Effector memory CD8-positive, alpha-beta T cell (primary cell): ENCODE measurements at places on chromosomes 5 and 9.

- no peak for DNase-seq
These were observed 18.4 kb upstream of the ALDOB start for GRCh38 chr9:101453776-101454570.

DNA sequence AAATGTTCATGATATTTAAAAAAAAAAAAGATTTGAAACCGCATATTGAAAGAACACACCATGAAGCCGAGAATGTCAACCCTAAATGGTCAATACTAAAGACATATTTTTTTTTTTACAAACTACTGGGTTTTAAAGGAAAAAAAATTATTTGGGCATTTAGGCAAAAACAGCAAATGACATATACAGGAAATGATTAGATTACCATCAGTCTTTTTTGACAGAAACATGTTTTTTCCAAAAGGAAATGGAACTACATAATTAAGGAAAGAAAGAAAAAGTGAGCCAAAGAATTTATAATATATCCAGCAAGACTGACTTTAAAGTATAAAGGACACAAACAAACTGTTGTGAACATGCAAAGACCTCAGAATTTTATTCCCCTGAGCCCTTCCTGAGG, 56.7 kb downstream of the RALGPS1 start:
- no peak for DNase-seq

DNA sequence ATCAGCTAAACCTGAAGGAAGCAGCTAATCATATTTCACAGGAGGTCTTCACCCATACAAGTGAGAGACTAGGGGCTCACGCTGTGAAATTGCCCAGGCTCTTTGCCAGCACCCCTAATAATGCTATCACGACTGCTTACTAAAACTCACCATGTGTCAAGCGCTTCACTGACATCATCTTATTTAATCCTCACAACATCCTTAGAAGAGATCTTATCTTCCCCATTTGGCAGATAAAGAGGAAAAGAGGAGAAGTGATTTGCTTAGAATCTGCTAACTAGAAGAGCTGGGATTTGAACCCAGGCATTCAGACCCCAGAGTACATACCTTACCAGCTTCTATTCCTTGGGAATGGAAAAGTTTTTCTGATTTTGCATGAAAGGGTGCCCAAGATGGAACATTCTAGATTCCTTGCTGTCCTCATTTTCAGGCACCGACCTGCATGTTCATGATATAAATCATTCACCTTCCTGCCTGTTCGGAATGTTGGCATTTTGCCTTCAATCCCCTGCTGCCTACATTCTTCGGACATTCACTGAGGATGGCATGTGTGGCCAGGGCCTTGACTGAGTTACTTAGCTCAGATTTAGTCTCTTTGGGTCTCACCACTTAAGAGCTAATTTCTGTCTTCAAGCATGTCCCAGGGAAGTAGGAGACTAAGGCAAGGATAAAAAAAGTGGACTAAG, 88.1 kb downstream of the SH3TC2 start:
- DNase-seq, result no peak

DNA sequence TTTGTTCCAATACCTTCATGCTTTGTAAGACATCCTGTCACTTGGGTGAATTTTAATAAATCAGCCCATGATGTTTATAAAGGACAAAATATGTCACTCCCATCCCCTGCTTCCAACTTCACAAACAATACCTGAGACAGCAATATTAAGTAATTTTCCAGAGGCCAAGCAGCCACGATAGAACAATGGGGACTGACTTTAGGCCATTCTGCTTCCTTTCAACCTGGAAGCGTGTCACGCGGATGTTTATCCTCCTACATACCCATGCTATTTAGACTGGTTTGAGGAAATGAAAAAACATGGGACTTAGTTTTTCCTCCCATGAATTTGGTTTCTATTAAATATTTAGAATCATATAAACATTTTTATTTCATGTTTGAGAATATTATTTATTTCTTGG, 82.9 kb downstream of the GRAMD2B start:
- DNase-seq, result no peak

DNA sequence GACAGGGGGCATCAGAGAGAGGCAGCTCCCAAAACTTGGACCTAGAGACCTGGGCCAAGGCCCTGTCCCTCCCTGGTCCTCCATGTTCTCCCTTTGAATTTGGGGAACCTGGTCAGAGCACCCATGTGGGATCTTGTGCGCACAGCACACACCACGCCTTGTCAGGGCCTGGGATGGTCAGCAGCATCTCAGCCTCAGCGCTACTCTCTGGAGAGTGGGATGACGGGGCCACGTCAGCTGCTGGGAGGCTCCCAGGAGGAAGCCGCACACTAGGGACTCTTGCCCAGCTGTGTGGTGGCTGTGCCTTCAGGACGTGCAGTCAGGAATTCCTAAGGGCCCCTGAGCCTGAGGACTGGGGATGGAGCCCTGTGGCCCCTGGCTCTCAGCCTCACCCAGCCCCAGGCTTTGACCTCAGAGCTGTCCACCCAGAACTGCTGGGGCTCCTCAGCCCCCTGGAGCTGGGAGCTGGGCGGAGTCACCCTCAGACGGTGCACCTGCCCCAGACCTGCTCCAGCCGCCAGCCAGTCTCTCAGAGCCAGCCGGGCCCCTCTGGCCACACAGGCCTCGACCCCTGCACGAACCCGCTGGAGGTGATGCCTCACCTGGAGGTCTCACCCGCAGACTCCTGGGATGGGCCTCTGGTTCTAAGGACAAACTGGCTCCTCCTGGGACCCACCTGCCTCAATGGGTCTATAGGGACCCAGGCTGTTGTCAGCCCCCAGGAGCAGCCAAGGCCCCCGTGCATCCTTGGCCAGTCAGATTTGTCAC, 38.3 kb upstream of the EGFL7 start:
- no peak for DNase-seq
